ENCODE measurements at places on chromosomes 5 and 9. TPM values are rescaled to one million over a fixed set of nuclear protein-coding genes. Genes with fewer than 3 reads are reported as not detected.

The CD14 gene
- 1.8 TPM for total RNA-seq

The SMIM27 gene
- 1.8 TPM for total RNA-seq

The TLX3 gene
- not detected for total RNA-seq

The C5orf58 gene
- total RNA-seq, result not detected

The TPPP gene
- not detected for total RNA-seq

The FUT7 gene
- total RNA-seq, result not detected

The RNF183 gene
- total RNA-seq, result not detected

The CDH6 gene
- 9.4 TPM for total RNA-seq

The TUSC1 gene
- total RNA-seq, result 13.8 TPM

The ZNF879 gene
- total RNA-seq, result 6.2 TPM

The EIF4E1B gene
- not detected for total RNA-seq

The PDE8B gene
- under 0.01 TPM for total RNA-seq

The TXNDC8 gene
- not detected for total RNA-seq

The FCN2 gene
- not detected for total RNA-seq

The GDF9 gene
- total RNA-seq, result 0.29 TPM

The ITK gene
- not detected for total RNA-seq

The SEMA6A gene
- under 0.01 TPM for total RNA-seq

The NKD2 gene
- not detected for total RNA-seq

The SPINK5 gene
- not detected for total RNA-seq

The NXNL2 gene
- total RNA-seq, result 7.4 TPM

The TMEM252 gene
- total RNA-seq, result not detected

The FOXD1 gene
- total RNA-seq, result 17.0 TPM

The OLFM1 gene
- total RNA-seq, result under 0.01 TPM

The SPINK4 gene
- total RNA-seq, result not detected

The SSNA1 gene
- total RNA-seq, result 59.7 TPM

The INSYN2B gene
- total RNA-seq, result 3.5 TPM

The ECM2 gene
- total RNA-seq, result 62.2 TPM

The FRMD3 gene
- 0.36 TPM for total RNA-seq

The OR1Q1 gene
- total RNA-seq, result not detected

The C9orf50 gene
- total RNA-seq, result 0.36 TPM

The MACIR gene
- 10.3 TPM for total RNA-seq

The GLT6D1 gene
- not detected for total RNA-seq

The TGFBI gene
- total RNA-seq, result 2,120 TPM

The ERBIN gene
- 189 TPM for total RNA-seq

The SNX30 gene
- total RNA-seq, result 41.5 TPM

The PAPPA gene
- 86.9 TPM for total RNA-seq

The GMCL2 gene
- total RNA-seq, result not detected

The WNT8A gene
- total RNA-seq, result not detected

The MYOT gene
- total RNA-seq, result not detected

The SHISAL2B gene
- total RNA-seq, result not detected

The SLC36A3 gene
- not detected for total RNA-seq
